ENCODE measurements at places on chromosomes 3 and 15. TPM values are rescaled to one million over a fixed set of nuclear protein-coding genes. Genes with fewer than 3 reads are reported as not detected.

The PRR20G gene
- total RNA-seq: not detected

The MGLL gene
- total RNA-seq: 116 TPM

The FMN1 gene
- under 0.01 TPM for total RNA-seq

The TRAIP gene
- total RNA-seq: 8.4 TPM

The CYP19A1 gene
- not detected for total RNA-seq

The SPATA12 gene
- 0.13 TPM for total RNA-seq

The HIGD2B gene
- total RNA-seq: not detected

The UROC1 gene
- not detected for total RNA-seq

The FOXL2 gene
- total RNA-seq: not detected

The GPR149 gene
- not detected for total RNA-seq

The C2CD4A gene
- total RNA-seq: not detected

The NKIRAS1 gene
- 5.6 TPM for total RNA-seq

The NANOGP8 gene
- 0.20 TPM for total RNA-seq

The SCN5A gene
- total RNA-seq: 5.5 TPM

All from mammary microvascular endothelial cell (primary cell).